ENCODE measurements at places on chromosomes 11 and 22.

DNA sequence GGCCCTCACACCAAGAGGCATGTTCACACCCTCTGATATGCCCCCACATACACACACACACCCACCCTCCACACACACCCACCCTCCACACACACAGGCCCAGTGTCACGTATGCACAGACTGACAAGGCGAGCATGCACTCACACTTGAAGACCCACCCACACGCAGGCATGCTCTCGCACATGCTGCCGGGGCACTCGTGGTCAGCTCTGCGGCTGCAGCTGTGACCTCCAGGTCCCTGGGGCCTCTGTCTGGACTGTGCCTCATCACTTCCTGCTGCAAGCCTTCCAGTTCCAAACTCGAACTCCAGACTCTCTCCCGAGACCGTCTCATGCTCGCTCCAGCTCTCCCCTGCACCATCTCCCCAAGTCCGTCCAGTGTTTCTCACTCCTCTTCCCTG is 9.5 kb downstream of the DCHS1 start:
- no peak for DNase-seq

DNA sequence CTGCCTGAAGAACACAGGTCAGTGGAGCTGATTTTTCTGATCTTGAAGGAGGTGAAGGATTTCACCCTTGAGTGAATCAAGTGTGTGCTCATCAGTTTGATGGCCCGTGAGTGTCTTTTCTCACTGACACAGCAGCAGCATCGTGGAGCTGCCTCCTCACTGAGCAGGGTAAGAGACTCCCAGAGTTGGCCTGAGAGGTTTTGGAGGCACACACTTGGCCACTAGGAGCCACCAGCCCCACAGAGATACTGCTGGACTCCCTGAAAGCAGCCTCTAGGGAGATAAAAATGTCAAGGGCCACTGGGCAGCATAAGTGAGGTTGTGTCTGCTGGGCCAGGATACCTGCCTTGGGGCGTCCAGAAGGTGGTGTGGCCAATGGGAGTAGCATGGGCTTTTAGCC is 245.4 kb downstream of the GRIK4 start:
- DNase-seq, result no peak

- DNase-seq, result no peak
Measured at GRCh38 chr11:33910958-33911339, 19.1 kb upstream of the LMO2 start.

GRCh38 chr11:107660066-107660465 is 51.8 kb downstream of the SLN start:
- DNase-seq, result no peak

- DNase-seq, result no peak
Measured at GRCh38 chr11:8288824-8289491, 25.3 kb upstream of the LMO1 start.

DNA sequence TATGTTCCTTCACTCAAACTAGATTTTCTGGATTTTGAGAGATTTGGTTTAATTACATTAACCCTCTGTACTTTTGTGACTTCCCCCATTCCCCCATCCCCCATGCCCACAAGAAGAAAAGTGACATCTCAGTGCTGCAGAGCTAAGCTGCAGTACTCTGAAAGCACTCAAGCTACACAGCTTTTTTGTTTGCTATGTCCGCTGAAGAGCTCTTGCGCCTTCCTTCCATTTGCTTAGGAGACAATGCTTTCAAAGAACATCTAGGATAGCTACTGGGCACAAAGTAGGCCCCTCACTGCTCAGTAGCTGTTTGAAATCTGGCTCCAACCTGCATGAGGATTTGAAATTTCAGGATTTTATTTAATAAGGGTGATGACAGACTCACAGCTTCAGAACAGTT is 69.7 kb downstream of the SLC17A6 start:
- DNase-seq, result no peak

DNA sequence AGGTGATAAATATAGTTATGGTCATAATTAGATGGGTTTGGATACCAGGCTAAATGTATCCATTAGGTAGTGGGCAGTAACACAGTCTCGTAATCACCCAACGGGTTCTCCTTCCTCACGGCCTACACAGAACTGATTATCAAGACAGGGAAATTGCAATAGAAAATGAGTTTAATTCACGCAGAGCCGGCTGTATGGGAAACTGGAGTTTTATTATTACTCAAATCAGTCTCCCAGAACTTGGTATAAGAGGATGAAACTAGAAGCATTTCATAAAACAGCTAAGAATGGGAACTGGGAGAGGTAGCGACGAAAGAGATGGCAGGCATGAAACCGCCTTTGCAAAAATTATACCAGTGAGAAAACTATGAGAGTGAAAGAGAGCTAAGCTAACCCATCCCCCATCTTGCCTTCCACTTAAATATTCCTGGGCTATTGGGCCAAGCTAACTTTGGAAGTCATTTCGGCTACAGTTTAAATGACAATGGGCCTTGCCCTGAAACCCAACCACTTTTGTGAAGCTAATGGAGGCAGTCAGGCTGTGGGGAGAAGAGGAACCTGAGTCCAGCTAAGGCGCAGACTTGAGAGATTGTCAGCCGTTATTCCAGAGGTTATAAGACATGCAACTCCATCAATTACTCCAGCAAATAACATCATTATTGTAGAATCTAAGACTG is 29.6 kb downstream of the CTSC start:
- DNase-seq, result no peak

DNA sequence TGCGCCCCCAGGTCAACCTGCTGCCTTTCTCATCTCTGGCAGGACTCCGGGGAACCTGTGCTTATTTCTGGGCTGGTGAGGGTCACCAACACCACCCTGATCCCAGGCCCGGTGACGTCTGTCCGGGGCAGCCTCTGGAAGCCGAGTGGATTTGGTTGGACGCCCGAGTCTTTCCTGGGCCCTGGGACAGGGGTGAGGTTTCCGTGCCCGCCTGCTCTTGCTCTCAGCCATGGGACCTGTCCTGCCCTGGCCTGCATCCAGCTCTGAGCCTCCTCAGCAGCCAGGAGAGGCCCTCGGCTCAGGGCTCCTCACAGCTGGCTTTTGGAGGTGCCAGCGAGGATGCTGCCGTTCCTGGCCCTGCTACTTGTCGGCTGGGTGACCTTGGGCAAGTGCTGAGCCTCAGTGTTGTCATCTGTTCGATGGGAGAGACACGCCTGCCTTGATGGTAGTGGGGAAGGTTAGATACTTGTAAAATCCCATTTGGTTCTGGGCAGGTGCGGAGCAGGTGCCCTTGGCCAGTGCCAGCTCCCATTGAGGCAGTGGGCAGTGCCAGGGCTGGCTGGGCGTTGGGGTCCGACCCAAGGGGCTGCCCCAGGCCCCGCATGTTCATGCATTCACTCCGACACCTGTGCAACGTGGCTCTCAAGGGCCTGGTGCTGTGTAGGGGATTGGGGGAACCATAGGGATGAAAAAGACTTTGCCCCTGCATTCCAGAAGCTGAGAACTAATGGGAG is 58.9 kb upstream of the THY1 start:
- DNase-seq, result no peak

GRCh38 chr11:2709429-2709828 is 9.6 kb upstream of the KCNQ1OT1 start:
- no peak for DNase-seq

DNA sequence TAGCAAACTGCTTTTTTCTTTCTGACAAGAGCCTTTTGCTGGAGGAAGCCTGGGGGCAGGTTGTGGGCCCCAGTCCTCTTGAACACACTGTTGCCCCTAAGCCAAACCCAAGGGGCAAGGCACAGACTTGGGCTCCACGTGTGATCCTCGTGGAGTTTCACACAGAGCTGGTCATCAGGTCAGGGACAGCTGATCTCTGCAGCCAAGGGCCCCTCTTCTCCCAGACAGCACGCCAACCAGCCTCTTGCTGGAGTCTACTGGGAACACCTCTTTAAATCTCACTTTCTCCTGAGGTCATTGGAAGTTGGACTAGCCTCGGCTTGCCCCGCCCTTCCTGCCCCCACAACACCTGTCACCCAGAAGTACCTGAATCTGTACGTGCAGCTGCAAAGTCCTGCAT is 39.8 kb downstream of the C11orf58 start:
- no peak for DNase-seq

GRCh38 chr22:39959640-39960447 is at the start of gene TMA7B:
TSS of gene TMA7B (plus strand) at chr22:39960397. CDS start at chr22:39964375, 3,978 bp downstream.
- peak; percentile 53 for DNase-seq

DNA sequence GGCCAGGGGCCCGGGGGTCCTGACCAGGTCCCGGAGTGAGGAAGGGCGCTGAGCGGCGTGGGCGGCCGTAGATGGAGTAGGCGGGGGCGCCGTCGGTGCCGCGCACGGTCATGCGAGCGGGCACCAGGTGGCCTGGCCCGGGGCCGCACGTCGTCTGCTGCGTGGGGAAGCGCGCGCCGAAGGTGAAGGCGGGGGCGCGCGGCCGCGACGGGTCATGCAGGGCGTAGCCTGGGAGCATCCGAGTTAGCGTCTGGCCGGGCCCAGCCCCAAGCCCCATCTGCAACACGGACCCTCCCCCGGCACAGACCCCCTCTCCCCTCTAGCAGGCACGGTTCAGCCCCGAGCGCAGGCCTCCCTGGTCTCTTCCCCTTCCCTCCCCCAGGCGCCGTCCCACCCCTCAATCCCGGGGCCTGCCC is 1.7 kb upstream of the TYMP start:
- no peak for DNase-seq

Data from left kidney (tissue), 8 donors.